Stimulated activated CD4-positive, alpha-beta T cell treated with anti-CD3 and anti-CD28 coated beads, Interleukin-12 subunit alpha, Interleukin-12 subunit beta, amount 100 ng/mL, for 24 hours (primary cell): ENCODE measurements at places on chromosomes 2 and 18.

GRCh38 chr18:26096852-26097251, 6.4 kb upstream of the SS18 start:
- no peak for DNase-seq

GRCh38 chr2:150859877-150860276, 372.4 kb upstream of the RND3 start:
- DNase-seq: no peak

GRCh38 chr2:67498931-67499330, 101.8 kb downstream of the ETAA1 start:
- DNase-seq: no peak

DNA sequence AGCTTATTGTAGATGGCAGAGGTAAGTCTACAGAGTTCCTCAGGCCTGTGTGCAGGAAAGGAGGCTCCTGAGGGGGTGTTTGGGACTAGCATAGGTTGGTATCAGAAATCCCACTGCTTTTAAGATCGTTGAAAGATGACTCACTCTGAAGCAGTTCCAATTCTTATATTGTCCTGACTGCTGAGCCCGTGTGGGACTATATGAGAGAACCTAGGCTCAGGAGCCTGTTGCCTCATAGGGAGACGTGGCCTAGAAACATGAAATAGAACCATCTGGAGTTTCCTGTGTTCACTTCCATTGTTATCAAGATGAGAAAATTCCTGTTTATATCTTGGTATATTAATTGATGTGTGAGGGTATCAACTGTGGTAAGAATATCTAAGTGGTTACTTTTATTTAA, 5.7 kb downstream of the CCT7 start:
- no peak for DNase-seq

DNA sequence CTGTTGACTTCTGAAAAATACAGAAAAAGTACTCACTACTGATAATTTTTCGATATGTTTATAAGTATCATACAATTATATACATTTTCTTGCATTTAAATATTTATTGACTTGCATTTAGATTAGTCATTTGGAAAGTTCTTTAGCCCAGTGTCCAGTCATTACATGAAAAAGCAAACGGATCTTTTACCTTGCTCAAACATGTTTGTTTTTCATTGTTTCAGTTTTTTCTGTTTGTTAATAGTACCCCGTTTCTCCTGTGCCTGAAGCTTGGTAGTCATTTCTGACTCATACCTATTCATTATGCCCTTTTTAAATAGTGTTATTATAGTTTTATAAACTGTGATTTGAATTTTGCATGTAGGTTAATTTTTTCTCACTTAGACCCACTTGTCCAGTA, 28.1 kb downstream of the CEP192 start:
- DNase-seq: no peak
